Hepatocyte (in vitro differentiated cells): ENCODE measurements at places on chromosomes 3 and 15. TPM values are rescaled to one million over a fixed set of nuclear protein-coding genes. Genes with fewer than 3 reads are reported as not detected.

HDC gene
- polyA plus RNA-seq, result not detected in 2 replicates

TRPM1 gene
- polyA plus RNA-seq, result not detected in 2 replicates

SGO1 gene
- polyA plus RNA-seq, result 5.6 and 5.8 TPM in 2 replicates

- no peaks in the 10 kb centered on the region for H3K36me3 ChIP-seq
- no peak overlapping the region for H3K4me3 ChIP-seq
- H3K27ac ChIP-seq, result peak overlapping the region; percentile 40
Measured at GRCh38 chr3:9028134-9028533, 64.9 kb upstream of the RAD18 start.

DNA sequence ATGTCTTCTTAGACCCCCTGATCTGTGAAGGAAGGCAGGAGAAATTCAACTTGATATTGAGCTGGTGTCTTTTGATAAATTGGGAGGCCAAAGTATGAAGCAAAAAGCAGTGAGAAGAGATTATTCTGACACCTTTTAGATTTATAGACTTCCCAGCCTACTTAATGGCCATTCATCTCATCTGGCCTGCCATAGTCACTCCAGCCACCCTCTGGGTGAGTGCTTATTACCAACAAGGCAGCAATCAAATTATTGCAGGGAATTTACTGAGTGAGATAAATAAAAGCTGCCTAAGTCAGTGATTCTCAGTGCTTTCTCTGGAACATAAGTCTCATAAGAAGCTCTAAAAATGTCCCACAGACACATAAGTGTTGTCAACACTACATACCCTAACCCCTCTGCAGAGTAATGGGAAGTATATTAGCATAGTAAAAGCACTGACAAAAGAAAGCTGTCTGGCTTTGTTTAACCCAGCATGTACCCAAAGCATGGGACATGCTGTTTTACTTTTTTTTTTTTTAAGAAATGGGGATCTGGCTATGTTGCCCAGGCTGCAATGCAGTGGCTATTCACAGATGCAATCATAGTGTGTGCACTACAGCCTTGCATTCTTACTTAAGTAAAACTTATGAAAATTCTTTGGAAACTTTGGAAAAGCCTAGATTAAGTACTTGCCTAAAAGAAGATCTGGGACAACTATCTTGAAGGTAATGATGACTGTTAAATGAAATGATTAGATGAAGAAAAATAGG lies 725.3 kb downstream of the TUSC7 start:
- no peak overlapping the region for H3K27ac ChIP-seq
- H3K27me3 ChIP-seq, result no peaks in the 10 kb centered on the region
- H3K4me1 ChIP-seq, result peaks cover 8% of the 10 kb centered on the region
- no peaks in the 10 kb centered on the region for H3K36me3 ChIP-seq
- no peak overlapping the region for H3K4me3 ChIP-seq

DNA sequence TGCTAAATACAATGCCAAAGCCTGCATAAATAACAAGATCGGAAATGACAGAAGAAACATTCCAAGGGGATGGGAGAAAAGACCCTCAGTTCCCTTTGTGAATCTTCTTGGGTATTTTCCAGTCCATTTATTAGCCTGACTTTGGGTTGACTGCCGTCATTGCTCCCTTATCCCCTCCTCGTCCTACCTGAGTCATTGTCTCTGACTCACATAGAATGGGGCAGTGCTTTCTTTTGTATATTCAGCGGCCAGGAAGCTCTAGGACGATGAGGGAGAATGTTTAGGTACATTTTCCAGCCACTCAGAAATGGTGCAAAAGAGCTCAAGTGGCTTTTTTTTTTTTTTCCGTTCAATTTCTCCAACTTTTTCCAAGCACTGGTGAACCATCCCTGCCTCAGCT lies 71.6 kb downstream of the KAT2B start:
- H3K4me3 ChIP-seq, result no peak overlapping the region
- H3K36me3 ChIP-seq, result no peaks in the 10 kb centered on the region
- H3K27me3 ChIP-seq, result no peaks in the 10 kb centered on the region
- no peak for DNase-seq

- H3K27me3 ChIP-seq, result no peaks in the 10 kb centered on the region
- no peaks in the 10 kb centered on the region for H3K36me3 ChIP-seq
- no peak for DNase-seq
- peak overlapping the region; percentile 63 for H3K27ac ChIP-seq
- no peak overlapping the region for H3K4me3 ChIP-seq
- peaks cover 15% of the 10 kb centered on the region for H3K4me1 ChIP-seq
Measured at GRCh38 chr3:101936419-101937356, 87.4 kb downstream of the NFKBIZ start.

DNA sequence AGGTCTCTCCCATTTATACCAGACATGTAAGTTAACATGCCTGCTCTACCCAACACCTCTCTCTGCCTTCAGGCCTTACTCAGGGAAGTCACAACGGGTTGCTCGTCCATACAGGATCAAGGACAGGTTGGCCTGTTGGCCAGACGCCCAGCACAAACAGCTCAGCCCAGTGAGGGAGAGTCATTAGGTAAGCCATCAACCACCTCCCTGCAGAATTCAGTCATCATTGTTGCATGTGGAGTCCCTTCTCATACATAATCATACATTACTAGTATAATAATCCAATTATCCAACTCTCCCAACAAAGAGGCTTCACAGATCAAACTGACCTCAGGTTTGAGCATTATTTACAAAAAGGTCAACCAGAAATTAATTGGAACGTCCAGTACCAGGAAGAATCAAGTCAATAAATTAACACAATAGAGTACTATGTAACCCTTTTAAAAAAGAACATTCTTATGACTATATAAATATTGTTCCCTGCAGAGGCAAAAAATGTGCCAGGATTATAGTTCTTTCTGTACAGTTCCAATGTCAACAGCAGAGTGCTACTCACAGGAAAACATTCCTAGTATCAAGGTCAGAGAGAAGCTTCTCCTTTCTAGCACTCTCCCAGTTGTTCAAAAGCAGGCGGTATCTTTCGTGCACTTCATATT lies 33.2 kb downstream of the HOMER2 start:
- H3K4me3 ChIP-seq, result no peak overlapping the region

DNA sequence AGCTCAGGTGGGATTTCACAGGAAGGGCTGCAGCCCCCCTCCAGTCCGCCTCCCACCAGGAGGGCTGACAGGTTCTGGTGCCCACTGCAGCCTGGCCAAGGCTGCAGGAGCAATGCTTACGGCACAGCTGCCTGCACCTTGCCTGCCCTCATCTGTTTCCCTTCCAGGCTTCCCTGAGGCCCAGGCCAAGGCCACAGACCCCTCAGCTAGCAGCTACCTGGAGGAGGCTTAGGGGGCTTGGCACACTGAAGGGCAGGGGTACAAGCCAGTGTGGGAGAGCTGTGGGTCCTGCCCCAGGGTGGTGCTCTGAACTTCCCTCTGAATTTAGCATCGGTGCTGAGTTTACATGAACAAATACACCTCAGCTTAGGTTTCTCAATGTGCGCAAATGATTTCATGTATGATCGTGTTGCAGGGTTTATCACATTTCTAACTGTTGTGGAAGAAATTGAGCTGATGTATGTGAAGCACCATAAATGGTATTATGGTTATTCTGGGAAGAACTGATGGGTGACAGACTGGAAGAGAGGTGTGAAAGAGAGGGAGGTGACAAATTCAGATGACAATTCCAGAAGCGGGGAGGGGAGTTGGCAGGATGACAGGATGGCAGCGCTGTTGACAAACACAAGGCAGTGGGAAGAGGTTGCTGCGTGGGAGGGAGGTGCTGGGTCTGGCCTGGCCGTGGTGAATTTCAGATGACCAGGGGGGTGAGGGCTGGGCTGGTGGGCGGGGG lies 6.1 kb downstream of the RHCG start:
- no peak overlapping the region for H3K4me3 ChIP-seq
- no peak for DNase-seq
- H3K27me3 ChIP-seq, result peaks cover 24% of the 10 kb centered on the region
- H3K27ac ChIP-seq, result no peak overlapping the region
- no peaks in the 10 kb centered on the region for H3K36me3 ChIP-seq
- H3K4me1 ChIP-seq, result no peaks in the 10 kb centered on the region

DNA sequence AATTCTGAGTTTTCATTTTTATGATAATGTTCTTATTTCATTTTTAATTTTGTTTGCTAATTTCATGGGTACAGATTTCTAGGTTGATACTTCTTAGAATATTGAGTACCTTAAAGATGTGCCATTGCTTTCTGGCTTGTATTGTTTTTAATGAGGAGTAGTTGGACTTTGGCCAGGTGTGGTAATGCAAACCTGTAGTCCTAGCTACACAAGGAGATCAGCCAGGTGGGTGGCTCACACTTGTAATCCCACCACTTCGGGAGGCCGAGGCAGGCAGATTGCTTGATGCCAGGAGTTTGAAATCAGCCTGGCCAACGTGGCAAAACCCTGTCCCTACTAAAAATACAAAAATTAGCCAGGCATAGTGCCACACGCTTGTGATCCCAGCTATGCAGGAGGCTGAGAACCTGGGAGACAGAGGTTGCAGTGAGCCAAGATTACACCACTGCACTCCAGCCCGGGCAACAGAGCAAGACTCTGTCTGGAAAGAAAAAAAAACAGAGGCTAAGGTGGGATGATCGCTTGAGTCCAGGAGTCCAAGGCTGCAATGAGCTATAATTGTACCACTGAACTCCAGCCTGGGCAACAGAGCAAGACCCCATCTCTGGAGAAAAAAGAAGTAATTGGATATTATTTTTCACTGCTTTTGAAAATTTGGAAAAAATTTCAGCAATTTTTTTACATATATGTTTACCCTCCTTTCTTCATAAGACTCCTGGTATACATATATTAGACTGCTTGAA lies 198.0 kb downstream of the ALCAM start:
- no peaks in the 10 kb centered on the region for H3K4me1 ChIP-seq
- H3K27ac ChIP-seq, result peak overlapping the region; percentile 51
- no peaks in the 10 kb centered on the region for H3K27me3 ChIP-seq
- peak; percentile 19 for DNase-seq

GRCh38 chr3:72318504-72319193 lies 529.6 kb downstream of the SHQ1 start:
- peak; percentile 44 for DNase-seq
- no peaks in the 10 kb centered on the region for H3K27me3 ChIP-seq
- no peak overlapping the region for H3K4me3 ChIP-seq
- no peaks in the 10 kb centered on the region for H3K36me3 ChIP-seq
- peak overlapping the region; percentile 70 for H3K27ac ChIP-seq

- no peak overlapping the region for H3K27ac ChIP-seq
- no peak for DNase-seq
- no peaks in the 10 kb centered on the region for H3K36me3 ChIP-seq
- no peak overlapping the region for H3K4me3 ChIP-seq
Measured at GRCh38 chr15:78104119-78104479, 11.7 kb downstream of the SH2D7 start.

- DNase-seq, result no peak
- no peaks in the 10 kb centered on the region for H3K4me1 ChIP-seq
- no peak overlapping the region for H3K4me3 ChIP-seq
- H3K36me3 ChIP-seq, result no peaks in the 10 kb centered on the region
- no peaks in the 10 kb centered on the region for H3K27me3 ChIP-seq
- H3K27ac ChIP-seq, result no peak overlapping the region
Measured at GRCh38 chr3:179710079-179710478, 57.2 kb downstream of the USP13 start.

DNA sequence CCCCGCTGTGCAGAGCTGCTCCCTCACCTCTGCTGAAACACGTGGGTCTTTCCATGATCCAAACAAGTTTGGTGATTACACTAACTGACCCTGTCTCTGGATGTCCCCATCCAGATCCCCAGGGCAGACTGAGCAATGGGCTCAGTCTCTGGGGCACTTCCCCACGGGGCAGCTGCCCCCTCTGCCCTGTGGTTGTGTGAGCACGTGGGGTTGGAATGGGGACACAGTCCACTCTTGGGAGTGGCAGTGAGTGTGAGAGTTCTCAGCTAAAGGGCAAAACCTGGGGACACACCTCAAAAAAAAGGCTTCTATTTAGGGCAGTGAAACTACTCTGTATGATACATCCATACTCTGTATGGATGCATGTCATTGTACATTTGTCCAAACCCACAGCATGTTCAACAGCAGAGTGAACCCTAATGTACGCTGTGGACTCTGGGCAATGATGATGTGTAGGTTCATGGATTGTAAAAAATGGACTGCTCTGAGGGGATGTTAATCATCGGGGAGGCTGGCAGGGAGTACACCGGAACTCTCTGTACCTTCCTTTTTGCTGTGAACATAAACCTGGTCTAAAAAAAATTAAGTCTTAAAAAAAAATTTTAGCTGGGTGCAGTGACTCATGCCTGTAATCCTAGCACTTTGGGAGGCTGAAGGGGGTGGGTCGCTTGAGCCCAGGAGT lies 49.9 kb upstream of the BLM start:
- no peaks in the 10 kb centered on the region for H3K27me3 ChIP-seq
- no peaks in the 10 kb centered on the region for H3K36me3 ChIP-seq
- H3K4me3 ChIP-seq, result no peak overlapping the region
- H3K27ac ChIP-seq, result no peak overlapping the region
- peaks cover 3% of the 10 kb centered on the region for H3K4me1 ChIP-seq

- peaks cover 19% of the 10 kb centered on the region for H3K4me1 ChIP-seq
- H3K4me3 ChIP-seq, result no peak overlapping the region
- H3K36me3 ChIP-seq, result no peaks in the 10 kb centered on the region
- no peaks in the 10 kb centered on the region for H3K27me3 ChIP-seq
- no peak overlapping the region for H3K27ac ChIP-seq
Measured at GRCh38 chr15:40915116-40915661, 14.0 kb upstream of the DLL4 start.

DNA sequence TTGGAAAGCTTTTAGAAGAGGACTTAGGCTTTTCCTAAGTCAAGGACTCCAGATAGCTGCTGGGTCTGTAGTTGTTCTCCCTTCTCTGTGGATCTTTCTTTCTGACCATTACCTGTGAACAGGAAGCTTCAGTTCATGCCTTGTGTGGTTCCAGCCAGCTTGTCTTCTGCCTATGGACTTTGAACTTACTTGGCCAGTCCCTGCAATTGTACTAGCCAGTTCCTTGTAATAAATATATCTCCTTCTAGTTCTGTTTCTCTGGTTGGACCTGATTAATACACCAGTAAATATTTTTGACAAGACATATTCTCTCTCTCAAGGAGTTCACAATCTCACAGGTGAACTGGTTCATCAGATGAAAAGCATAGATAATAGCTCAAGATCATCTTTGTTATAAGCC lies 341.3 kb upstream of the DPPA4 start:
- H3K4me3 ChIP-seq, result no peak overlapping the region
- H3K4me1 ChIP-seq, result no peaks in the 10 kb centered on the region
- no peaks in the 10 kb centered on the region for H3K36me3 ChIP-seq
- no peak for DNase-seq

GRCh38 chr15:80455668-80456442 lies 51.7 kb downstream of the ARNT2 start:
- no peak overlapping the region for H3K27ac ChIP-seq
- H3K4me1 ChIP-seq, result peaks cover 14% of the 10 kb centered on the region
- H3K36me3 ChIP-seq, result no peaks in the 10 kb centered on the region
- no peaks in the 10 kb centered on the region for H3K27me3 ChIP-seq
